Esophagus squamous epithelium (tissue), 5 donors: ENCODE measurements at places on chromosomes 16 and 17.

GRCh38 chr17:44097110-44097958 is 26.1 kb downstream of the HDAC5 start:
- no peak for DNase-seq

- DNase-seq: no peak
Measured at GRCh38 chr17:79612468-79613194, 1.8 kb upstream of the RBFOX3 start.

DNA sequence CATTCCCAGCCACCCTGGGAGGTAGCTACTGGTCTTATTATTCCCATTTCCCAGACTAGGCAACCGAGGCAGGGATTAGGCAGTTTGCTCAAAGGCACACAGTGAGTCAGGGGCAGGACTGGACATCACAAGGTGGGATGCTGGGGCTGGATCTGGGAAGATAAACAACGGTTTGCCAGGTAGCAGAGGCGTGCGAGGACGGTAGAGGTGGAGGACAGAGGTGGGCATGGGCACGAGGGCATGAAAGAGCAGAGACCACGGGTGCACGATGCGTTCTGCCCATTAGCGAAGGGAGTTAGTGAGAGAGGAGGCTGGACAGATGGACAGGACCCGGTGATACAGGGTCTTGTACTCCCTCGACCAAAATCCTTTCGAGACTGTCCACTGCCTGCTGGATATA is 148.0 kb downstream of the SDK2 start:
- no peak for DNase-seq

GRCh38 chr17:57542510-57542909 is 202.6 kb downstream of the CCDC182 start:
- no peak for DNase-seq

- no peak for DNase-seq
Measured at GRCh38 chr17:7405350-7406234, 1.7 kb upstream of the TMEM256 start.

- DNase-seq: no peak
Measured at GRCh38 chr16:85860413-85861094, 38.4 kb upstream of the IRF8 start.

DNA sequence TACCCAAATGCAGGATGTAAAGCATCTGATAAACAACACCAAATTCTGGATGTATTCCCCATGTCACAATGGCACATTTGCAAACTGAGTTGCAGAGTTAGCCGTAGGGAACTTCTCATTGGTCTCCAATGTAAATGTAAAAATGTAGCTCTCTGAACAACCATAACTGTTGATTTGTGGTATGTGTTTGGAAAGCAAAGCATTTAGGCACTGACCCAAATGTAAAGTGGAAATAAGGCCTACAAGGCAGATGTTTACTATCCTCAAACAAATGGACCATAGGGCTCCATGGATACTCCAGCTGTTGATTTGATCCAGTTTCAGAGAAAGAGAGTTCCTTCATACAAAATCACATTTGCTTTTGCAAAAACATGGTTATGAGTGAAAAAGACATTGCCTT is 223.0 kb upstream of the ELAC2 start:
- no peak for DNase-seq

DNA sequence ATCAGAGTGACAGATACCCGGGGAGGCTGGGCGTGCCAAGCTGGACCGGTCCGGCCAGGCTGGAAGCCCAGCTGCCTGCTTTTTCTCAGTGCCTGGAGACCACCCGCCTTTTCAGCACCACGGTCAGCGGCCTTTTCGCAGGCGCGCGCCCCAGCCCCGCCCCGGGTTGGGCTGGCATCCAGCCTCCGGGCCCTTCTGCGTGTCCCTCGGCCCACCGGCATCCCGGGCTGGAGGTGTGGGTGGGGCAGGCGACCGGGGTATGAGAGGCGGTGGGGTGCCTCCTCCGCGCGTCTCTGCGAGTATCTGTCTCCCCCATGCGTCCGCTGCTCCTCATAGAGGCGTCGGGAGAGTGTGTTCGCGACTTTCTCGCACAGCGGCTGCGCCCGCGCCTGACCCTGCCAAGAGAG is 102.5 kb downstream of the MRM1 start:
- DNase-seq: no peak

DNA sequence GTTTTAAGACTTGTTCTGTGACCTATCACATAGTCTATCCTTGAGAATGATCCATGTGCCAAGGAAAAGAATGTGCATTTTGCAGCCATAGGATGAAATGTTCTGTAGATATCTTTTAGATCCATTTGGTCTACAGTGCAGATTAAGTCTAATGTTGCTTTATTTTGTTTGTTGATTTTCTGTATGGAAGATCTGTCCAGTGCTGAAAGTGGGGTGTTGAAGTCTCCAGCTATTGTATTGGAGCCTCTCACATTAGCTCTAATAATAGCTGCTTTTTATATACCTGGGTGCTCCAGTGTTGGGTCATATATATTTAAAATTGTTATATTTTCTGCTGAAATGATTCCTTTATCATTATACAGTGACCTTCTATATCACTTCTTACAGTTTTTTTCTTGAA is 155.6 kb upstream of the MON1B start:
- no peak for DNase-seq

DNA sequence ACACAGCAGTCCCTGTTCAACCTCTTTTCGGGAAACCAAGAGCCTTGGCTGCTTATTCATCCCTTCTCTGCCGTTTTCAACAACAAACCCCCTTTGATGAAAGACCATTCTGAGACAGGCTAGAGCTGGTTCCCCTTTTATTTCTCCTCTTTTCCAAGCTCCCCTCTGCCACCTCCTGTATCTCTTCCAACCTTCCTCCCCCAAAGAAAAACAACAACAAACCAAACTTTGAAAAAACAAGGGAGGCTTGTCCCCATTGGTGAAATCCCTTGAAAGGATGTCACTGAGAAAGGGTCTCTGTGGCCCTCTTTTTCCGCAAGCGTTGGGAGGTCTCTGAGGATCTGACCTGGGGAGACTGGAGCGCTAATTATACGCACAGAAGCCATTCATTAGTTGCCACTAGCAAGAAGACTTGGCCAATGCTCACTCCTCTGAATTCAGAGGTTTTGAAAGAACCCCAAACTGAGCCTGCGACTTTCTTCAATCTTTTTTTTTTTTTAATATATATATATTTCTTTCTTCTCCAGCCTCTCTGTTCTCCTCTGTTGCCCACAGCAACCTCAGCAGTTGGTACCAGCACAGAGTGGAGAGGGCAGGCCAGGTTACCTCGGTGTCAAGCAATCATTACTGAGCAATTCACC is 101.4 kb downstream of the PITPNC1 start:
- no peak for DNase-seq

DNA sequence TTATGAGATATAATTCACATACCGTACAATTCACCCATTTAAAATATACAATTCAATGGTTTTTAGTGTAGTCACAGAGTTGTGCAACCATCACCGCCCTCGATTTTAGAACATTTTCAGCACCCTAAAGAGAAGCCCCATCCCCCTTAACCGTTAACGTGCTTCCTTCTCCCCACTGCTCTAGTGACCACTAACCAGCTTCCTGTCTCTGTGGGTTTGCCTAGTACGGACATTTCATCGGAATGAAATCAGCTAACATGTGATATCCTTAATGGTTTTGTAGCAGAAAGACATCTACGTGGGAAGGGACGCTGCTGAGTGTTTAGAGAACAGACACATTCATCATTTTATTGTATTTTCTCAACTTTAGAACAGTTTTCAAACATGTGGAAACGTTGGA is 80.8 kb upstream of the HSBP1 start:
- DNase-seq: no peak

GRCh38 chr16:56113223-56113622 is 78.1 kb upstream of the GNAO1 start:
- no peak for DNase-seq

GRCh38 chr17:78271419-78272170 is 40.2 kb downstream of the TMEM235 start:
- DNase-seq: no peak

- no peak for DNase-seq
Measured at GRCh38 chr16:49009204-49009603, 272.4 kb downstream of the CBLN1 start.

GRCh38 chr16:86585821-86586611 is 7.7 kb downstream of the FOXL1 start:
- DNase-seq: no peak

- no peak for DNase-seq
Measured at GRCh38 chr17:61720016-61720795, 129.2 kb upstream of the NACA2 start.

GRCh38 chr16:73152386-73153125 is 104.6 kb upstream of the ZFHX3 start:
- DNase-seq: no peak
